Dorsolateral prefrontal cortex (tissue), 122 donors: ENCODE measurements at places on chromosomes 11 and 22.
A peak's percentile ranks its signal among the peaks of the same experiment; 100 is the strongest.

DNA sequence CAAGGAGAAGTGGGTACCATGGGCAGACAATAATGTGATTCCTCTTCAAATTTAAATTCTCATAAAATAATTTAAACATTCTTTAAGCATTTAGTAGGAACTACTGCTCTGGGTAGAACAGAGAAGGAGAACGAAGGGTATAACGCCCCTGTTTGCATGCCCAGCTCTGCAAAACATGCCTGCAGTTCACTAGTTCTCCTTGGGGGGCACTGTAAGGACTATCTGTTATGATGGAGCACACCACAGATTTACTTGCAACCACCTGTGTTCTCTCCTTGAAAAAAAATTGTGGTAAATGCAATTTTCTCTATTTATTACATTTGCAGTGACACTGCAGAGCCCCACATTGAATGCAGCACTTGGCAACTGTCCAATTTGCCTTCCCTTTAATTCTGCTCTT lies 100.3 kb downstream of the GUCY1A2 start:
- no peak for DNase-seq

DNA sequence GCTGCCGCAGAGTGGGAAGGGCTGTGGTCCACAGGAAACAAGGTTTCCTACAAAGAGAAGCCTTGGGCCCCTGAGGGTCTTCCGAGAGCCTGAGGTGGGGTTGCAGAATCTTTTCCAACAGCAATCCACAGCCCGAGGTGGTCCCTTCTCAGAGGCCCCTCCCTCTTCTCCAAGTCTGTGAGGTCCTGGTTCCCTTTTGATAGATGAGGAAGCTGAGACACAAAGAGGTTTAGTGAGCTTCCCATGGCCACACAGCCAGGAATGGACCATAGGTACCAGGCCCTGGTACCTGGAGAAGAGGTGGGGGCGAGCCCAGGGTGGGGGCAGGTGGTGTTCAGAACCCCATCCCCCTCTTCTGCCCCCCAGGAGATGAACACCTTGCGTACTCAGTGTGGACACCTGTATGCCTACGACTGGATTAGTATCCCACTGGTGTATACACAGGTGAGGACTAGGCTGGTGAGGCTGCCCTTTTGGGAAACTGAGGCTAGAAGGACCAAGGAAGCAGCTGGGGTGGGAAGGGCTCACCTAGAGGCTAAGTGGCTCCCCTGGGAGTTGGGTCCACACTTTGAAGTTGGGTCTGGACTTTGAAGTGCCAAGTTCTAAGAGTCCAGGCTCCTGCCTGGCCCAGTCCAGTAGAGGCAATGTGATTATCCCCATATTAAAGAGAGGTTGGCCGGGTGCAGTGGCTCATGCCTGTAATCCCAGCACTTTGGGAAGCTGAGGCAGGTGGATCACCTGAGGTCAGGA lies 7.0 kb downstream of the BEST1 start:
- DNase-seq = no peak

DNA sequence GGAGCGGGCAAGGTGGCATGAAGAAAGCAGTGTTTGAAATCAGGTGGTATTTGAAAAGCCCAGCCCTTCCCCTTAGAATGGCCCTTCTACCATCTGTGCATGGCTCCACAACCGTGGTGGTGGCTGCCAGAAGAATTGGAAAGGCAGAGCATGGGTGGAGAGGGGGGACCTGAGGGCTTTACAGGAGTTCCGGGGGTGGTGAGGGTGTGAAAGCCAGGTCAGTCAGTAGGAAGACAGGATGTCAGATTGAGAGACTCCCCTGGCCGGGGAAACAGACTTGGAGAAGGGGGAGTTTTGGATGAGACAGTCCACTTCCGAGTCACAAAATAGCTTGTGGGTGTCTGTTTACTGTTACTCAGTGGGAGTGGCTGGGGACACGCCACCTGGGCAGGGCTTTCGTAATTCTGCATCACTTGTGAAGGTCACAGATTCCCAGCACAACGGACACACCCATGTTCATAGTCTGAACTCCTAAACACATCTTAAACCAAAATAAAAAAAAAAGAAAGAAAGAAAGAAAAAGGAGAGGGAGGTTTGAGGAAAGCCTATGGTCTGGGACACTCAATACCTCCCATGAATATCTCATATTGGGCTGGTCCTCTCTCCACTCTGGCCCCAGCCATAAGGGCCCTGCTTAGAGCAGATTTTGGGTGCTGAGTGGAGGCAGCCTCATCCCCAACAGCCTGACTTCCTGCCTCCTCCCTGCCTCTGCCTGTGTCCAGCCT lies 24.4 kb upstream of the SMIM35 start:
- no peak for DNase-seq

DNA sequence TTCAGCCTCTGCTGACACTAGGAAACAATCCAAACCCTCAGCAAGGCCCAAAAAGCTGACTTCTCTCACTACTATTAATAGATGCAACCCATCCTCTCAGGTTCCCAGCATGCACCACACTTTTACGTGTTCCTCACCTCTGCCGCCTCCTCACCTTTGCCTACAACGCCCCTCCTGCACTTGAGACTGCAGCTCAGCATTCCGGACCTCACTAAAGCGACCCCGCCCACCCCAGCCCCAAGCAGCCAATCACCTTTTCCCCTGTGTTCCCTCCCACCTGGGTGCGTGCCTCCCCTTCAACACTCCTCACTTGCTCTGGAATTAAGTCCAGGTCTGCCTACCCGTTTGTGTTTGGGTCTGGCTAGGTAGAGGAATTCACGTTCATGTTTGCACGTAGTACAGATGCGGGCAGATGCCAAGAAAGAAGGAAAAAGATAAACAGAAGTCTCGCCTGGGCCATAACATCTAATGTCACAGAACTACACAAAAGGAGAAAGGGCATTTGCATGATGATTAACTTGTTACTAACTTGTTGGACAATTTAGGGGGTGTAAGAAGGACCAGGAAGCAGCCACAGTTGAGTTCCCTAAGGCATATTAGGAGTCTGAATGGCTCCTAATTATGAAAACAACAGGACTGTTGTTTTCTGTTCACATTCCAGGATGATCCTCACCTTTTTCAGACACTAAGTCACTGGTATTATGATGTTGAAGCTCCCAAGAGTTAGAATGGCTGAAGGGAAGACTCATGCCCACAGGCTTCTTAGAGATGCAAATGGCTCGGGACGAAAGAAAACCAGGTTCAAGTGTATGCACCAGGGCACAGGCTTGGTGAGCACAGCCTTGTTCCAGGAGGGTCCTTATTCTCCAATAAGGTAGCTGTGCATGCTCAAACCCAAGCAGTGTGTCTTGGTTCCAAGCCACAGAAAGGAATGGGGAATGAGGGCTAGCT lies 102.2 kb downstream of the MICAL3 start:
- DNase-seq = no peak

- peak; percentile 68 for DNase-seq
These were observed 13.4 kb downstream of the TNKS1BP1 start for GRCh38 chr11:57311109-57311936.

DNA sequence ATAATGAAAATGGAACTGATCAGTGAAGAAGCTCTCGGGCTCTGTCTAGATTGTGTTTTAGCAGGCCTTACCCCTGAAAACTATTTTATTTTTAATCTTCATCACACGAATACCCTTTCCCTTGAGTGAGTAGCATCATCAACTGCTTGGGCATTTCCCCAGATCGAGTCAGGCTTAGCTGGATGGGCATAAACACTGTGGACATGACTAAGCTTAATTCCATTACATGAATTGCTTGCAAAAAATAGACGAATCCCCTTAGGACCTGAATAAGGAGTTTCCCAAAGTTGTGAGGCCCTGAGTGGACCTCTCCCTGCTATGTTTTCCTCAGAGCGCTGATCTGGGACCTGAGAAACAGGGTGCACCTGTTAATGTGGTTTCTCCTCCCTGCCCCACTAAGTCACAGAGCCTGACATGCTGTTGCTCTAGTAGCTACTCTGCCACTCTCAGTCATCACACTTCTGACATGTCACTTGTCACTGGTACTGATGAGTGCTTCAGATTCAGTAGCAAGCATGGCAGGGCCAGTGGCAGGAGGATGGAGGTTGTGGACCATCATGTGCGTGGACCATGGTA lies 53.5 kb downstream of the ENDOD1 start:
- DNase-seq = no peak

GRCh38 chr11:95148406-95148805 lies 58.8 kb downstream of the ENDOD1 start:
- DNase-seq = no peak

DNA sequence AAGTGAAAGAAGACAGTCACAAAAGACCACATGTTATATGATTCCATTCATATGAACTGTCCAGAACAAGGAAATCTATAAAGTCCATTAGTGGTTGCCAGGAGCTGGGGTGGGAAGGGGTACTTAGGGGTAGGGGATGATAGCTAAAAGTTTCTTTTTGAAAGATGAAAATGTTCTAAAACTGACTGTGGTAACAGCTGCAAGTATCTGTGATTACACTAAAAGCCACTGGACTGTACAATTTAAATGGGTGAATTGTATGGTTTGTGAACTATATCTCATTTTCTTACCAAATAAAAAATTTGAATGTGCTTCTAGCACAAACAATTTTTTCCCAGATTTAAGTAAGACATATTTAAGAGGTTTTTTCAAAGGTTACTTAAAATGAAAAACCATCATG lies 22.1 kb downstream of the CHKA start:
- no peak for DNase-seq

DNA sequence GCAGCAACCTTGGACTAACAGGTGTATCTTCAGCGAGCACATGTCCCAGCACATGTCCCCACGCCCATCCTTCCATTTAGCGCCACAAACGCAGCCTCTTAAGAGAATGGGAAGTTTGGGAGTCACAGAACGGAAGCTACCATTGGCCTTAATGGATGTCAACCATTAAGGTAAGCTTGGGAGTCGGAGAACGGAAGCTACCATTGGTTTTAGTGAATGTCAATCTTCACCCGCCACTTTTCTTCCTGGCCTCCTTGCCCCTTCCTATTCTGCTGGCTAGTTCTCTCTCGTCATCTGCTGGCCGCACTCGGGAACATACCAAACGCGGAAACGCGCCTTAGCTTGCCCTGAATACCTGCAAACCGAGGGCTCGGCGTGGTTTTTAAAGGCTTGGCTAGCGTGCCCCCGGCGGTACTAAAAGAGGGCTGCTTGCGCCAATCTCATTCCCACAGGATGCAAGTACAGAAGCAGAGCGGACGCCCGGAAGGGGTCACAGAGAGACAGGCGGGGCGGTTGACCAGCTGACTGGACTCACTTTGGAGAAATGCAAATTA lies 24.3 kb downstream of the GLYATL1 start:
- DNase-seq = no peak

DNA sequence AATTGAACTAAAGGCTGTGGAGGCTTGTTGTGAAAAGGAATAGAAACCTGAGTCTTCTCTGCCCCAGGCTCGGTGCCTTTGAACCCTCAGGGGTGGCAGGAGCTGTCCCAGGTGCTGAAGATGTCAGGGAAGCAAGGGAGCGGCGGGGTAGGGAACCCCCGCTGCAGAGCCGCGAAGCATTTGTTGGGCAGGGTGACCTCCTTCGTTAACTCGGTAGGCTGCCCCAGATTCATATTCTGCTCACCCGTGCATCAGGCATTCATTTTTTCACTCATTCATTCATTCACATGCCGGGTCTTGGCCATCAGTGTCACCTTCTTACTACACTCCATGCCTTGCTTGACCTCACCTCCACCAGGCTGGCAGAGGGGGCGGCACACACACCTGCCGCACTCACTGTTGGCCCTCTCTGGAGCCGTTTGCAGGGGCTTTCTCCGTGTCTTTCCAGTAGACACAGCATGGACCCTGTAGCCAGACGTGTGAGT lies 618.9 kb downstream of the BRD1 start:
- no peak for DNase-seq

- DNase-seq = no peak
These were observed 418.0 kb downstream of the SHANK2 start for GRCh38 chr11:70834277-70834940.

DNA sequence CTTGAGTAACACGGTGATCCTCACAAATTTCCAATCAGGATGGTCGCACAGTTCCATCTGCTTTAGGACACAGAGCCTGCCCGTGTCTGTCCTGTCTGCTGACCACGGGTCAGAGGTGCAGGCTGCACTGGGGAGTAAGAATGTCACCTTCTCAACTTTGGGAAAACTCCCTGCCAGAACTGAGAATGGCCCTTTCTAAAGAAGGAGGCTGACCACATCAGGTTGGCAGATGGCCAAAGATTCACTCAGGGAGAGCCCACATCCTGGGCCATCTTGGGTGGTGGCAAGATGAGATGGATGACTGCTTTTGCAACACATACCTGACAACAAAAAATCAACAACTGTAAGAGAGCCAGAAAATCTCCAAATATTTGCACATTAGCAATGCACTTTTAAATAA lies 101.9 kb downstream of the IGLL1 start:
- no peak for DNase-seq

- no peak for DNase-seq
These were observed 44.0 kb downstream of the MRTFA start for GRCh38 chr22:40592352-40593113.

GRCh38 chr22:29306175-29306834 lies at the start of gene GAS2L1:
GAS2L1 (plus strand) TSS chr22:29306650; CDS start chr22:29308106, 1,456 bp downstream.
- no peak for DNase-seq

DNA sequence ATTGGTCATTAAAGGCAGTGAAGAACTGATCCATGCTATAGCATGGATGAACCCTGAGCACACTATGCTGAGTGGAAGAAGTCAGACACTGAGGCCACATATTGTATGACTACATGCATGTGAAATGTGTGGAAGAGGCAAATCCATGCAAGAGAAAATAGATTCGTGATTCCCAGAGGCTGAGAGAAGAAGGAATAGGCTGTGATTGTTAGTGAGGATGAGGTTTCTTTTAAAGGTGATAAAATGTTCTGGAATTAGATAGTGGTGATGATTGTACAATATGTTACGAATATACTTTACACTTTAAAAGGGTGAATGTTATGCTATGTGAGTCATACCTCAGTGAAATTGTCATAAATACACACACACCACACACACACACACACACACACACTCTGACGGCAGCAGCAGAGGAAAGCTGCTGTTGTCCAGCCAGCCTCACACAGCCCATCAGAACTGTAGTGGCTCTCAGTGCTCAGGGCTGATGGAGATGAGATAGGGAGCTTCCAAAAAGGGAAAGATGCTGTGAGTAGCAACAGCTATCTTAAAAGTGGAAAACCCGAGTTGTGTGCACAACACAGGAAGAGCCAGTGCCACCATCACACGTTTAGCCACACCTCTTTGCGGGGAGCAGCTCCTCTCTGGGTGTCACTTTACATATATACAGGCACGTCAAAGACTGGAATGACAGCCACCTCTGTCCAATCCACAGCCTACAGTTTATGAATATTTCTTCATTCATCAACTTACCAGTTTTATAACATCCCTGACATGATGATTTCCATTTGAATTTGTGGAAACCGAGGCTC lies 153.0 kb downstream of the SPATA19 start:
- DNase-seq = peak; percentile 58

GRCh38 chr11:12449961-12450715 lies 72.8 kb downstream of the PARVA start:
- DNase-seq = no peak
